Activated B cell treated with CpG ODN at 0.5 μM for 24 hours (primary cell): ENCODE measurements at places on chromosomes 5 and 9.

- DNase-seq = no peak
Measured at GRCh38 chr9:38390851-38391250, 1.7 kb upstream of the ALDH1B1 start.

- no peak for DNase-seq
Measured at GRCh38 chr5:144105371-144105770, 65.1 kb downstream of the YIPF5 start.

DNA sequence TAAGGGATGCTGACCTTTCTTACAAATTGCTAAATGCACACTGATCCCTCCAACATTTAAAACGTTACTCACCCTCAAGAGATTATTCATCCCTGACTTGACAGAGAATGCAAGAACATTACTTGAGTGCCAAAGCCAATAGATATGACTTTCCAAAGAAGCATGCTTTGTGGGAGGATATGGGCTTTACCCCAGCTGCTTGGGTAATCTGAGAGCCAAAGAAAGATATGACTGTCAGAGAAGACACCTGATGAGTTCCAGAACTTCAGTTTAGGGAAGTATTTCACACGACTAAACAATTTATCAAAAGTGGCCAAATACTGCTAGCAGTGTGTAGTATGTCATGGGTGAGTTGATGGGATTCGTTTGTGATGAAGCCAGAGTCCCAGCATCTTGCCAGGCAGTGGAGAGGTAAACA lies 7.4 kb upstream of the SPDL1 start:
- DNase-seq = no peak

DNA sequence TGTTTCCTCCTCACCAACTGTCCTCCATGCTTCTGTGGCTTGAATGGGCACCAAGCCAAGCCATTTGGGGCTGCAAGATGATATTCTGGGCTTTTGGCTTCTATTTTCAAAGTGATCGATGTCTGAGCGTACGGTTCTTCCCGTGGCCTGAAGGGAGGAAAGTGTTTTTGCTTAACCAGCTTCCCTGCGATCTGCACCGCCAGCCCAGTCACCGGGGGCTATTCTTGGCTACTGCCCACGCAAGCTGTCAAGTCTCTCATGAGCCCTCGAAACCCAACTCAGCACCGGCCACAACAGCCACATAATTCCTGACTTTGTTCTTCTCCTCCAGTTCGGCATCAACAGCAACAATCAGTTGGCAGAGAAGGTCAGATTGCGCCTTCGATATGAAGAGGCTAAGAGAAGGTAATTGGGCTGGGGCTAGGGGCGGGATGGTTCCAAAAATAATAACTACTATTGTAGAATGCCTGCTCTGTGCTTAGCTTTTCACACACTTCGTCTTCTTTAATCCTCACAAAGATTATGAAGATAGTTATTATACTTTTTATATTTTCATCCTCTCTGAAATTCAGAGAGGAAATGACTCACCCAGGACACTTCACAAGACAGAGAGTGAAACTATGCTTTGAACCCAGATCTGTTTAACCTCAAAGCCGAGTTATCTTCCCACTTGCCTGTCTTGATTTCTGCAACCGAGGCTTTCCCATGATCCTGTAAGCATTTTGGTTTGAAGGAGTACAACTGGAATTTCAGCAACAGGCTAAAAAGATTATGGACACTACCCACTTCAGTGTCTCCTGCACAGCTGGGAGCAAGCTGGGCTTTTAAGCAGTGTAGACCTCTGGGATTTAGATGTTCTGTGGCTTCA lies 76.4 kb upstream of the RARS1 start:
- DNase-seq = no peak

DNA sequence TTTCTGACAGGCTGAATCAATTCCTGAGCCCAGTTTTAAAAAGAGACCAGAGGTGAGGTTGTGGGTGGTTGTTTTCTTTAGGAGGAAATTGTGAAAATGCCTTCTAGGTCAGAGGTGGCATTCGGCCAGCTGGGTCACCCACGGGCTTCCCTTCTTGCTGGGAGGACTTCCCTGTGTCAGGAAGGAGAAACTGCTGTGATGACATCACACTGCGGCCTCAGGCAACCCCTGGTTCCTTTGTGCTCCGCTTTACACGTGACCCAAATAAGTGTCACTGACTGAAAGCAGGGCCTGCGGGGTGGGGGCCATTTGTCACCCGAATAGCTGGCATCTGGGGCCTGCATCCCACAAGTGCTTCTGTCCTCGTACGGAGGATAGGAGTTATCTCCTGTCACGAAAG lies 39.7 kb downstream of the FABP6 start:
- no peak for DNase-seq

- DNase-seq = no peak
Measured at GRCh38 chr9:91714874-91715615, 235.0 kb downstream of the ROR2 start.

DNA sequence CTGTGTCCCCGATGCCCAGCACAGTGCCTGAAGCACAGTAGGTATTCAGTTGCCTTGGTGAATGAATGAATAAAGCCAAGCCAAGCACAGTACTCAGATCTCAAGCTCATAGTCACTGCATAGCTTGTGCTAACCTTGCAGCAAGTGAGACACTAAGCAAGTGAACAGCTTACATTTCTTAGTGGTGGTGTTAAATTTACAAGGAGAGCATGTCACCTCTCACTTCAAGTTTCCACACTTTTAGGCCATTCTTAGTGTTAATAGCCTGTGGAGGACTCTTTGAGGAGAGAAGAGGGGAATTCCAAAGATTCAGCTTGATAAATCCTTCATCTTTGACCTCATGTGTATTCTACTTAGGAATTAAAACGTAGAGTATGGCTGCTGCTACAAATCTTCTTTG lies 104.7 kb downstream of the C9orf152 start:
- no peak for DNase-seq

DNA sequence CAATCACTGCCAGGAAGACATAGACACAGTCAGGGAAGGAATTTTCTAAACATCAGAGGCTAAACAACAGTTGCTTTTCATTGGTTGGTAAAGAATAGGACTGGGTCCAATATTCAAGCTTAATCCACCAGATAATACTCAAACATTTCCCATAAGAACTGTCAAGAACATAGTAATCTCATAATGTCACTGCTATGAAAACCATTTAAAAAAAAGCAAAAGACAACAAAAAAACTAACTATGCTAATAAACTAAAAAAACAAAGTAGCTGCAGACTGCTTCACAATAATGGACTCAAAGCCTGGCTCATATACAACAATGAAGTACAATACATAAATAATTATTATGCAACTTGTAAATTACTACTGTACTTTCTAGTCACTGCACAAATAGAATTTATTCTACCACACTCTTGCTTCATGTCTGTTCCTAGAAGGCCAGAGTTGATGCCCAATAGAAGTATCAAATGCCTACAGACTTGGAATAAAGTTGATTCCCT lies 148.7 kb downstream of the MLLT3 start:
- DNase-seq = no peak

- DNase-seq = no peak
Measured at GRCh38 chr5:160119905-160120266, 636 bp upstream of the PWWP2A start.

DNA sequence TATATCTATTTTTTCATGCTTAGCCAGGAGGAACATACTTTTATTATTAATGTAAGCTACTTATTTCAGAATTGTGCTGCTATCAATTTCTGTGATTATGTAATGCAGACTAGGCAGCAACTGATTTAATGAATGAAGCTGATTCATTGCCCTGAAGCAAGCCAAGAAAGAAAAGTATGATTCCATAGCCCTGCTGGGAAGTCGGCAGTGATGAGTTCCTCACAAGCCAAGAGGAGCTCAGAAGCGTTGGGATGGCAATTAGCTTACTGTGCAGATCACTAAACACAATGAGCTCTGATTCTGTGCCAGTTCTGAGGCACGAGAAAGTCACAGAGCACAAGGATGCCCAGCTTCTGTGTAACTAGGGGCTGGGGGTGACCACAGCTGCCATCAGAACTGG lies 254.3 kb upstream of the KLF9 start:
- DNase-seq = no peak

DNA sequence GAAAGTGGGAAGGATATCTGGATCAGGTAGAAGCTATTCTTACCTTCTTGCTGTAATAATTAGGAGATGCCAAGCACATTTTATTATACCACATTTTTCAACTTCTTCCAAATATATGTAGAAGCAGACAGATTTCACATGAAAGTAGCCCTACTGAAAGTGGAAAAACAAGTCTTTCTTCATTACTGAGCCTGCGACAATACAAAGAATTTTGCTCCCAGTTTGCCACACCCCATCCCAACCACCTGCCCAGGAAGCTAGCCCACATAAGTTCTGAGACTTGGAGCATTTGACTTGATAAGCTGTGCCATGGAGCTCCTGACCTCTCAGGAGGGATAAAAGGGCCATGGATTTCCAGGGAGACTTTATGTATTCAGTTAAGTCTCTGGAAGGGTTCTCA lies 249.1 kb upstream of the ADCY2 start:
- DNase-seq = no peak

DNA sequence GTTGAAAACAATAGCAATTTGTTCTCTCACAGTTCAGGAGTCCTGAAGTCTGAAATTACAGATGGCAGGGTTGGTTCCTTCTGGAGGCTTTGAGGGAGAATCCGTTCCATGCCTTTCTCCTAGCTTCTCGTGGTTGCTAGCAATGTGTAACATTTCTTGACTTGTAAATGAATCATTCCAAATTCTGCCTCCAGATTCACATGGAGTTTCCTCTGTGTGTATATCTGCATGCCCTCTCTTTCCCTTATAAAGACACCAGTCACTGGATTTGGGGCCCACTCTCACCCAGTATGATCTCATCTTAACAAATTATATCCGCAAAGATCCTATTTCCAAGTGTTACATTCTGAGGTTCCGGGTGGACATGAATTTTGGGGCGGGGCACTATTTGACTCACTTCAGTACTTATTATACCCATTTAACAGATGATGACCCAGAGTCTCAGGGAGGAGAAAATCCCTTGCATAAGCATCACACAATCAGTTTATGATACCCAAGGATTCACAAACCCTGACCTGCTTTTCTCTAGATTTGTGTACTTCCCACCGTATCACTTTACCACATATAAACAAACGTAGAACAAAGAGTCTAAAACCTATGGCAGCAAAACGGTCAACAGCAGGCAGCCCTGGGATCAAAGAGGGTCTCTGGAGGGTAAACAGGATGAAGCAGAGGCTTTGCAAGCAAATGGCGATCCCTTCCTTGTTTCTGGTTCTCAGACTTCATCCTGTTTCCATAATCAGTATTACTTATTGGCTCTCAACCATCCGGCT lies 93.7 kb downstream of the C9orf152 start:
- no peak for DNase-seq

GRCh38 chr9:36739373-36740116 lies 166.8 kb downstream of the MELK start:
- DNase-seq = peak; percentile 25

- DNase-seq = no peak
Measured at GRCh38 chr5:178274781-178275537, 42.4 kb upstream of the PHYKPL start.

GRCh38 chr5:142319560-142320429 lies 5.0 kb downstream of the SPRY4 start:
- DNase-seq = no peak

DNA sequence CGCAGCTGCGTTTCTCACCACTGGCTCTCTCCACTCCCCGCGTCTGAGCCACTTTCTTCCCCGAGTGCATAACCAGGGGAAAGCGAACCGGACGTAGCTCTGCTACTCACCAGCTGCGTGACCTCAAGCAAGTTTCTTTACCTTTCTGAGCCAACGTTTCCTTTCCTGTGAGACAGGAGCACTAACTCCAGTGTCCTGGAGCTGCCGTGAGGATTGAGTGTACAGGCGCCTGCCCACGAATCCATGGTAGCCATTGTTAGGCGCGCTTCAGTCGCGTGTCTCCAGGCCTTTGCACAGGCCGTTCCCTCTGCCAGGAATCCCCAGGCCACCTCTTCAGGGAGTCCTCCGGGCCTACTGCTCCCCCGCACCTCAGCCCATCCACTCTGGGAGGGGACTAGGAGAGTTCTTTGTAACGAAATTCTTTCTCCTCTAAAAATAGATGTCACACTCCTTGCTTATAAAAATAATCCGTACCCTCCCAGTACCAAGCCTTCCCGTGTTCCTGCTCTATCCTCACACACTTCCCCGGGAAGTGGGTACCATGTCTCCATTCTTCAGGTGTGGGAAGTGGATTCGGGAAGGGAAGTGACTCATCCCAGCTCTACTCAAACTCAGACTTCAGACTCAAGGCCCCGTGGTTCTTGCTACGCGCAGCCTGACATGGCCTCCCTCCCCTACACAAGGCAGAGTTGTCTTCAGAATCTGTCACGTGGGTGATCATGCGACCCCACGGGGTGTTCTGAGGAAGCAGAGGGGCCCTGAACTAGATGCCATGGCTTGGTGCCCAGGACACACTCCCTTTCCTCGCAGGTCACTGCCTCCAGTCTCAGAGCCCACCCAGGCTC lies 16.1 kb upstream of the CRB2 start:
- DNase-seq = no peak

- DNase-seq = no peak
Measured at GRCh38 chr5:65927503-65928321, 1.3 kb downstream of the ERBIN start.

- DNase-seq = no peak
Measured at GRCh38 chr9:121107029-121107428, 32.3 kb downstream of the CNTRL start.
